ENCODE measurements at places on chromosomes 16 and 17.
A peak's percentile ranks its signal among the peaks of the same experiment; 100 is the strongest.

GRCh38 chr16:53743149-53743566, 39.2 kb downstream of the FTO start:
- peak; percentile 13 for DNase-seq

DNA sequence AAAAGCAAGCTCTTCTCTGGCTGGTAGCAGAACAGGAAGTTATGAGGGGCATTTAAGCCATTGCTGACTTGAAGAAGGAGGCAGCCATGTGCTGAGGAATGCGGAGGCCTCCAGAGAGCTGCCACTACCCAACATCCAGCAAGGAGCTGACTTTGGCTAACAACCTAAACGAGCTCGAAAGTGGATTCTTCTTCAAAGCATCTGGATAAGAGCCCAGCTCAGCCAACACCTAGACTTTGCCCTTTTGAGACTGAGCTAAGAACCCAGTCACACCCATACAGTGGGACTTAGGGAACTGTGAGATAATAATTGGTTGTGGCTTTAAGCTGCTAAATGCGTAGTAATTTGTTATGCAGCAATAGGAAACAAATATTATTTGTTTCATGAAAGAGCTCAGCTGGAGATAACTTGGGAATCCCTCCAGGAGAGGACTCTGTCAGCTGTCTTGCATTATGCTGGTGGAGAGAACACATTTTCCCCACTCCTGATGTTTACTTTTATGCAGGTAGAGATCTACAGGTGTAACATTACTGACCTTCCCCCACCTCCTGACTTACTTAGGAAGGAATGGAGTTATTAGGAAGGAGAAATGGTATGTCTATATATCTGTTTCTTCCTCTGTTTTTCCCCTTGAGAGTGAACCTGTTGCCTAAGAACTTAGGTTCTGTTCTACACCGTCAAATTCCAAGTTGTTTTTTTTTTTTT, 52.7 kb upstream of the ZNF629 start:
- peak; percentile 23 for DNase-seq

DNA sequence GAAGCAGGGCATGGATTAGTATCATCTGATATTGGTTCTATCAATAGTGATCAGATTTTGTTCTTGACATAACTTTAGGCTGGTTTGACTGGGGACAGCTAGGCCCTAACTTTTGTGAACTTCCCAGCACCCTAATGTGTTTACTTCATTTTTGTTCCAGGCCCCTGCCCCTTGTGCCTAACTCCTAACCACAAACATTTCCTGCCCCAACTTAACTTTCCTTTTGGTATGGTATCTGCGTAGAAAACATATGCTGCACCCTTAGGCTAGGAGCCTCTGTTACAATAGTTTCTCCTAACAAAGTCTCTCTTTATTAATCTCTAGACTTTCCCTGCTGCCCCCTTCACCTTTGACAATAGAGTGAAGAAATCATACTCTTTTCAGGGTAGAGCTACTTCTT, 2.5 kb downstream of the ADPRM start:
- DNase-seq: no peak

DNA sequence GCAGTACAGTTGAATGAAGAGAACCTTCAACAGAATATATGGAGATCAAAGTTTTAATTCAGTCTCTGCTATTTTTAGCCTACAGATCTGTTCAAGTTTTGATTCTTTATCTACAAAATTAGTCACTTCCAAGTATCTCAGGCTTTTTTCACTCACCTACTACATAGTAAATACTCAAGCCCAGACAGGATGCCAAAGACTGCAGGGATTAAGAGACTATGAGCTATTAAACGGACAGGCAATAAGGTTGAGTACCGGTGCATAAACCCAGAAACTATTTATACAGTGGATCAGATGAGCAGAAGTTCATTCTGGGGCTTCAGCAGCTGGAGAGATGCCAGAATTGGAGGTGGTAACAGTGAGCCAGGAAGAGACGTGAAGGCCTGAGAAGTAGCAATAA, 18.7 kb upstream of the OR3A1 start:
- no peak for DNase-seq

DNA sequence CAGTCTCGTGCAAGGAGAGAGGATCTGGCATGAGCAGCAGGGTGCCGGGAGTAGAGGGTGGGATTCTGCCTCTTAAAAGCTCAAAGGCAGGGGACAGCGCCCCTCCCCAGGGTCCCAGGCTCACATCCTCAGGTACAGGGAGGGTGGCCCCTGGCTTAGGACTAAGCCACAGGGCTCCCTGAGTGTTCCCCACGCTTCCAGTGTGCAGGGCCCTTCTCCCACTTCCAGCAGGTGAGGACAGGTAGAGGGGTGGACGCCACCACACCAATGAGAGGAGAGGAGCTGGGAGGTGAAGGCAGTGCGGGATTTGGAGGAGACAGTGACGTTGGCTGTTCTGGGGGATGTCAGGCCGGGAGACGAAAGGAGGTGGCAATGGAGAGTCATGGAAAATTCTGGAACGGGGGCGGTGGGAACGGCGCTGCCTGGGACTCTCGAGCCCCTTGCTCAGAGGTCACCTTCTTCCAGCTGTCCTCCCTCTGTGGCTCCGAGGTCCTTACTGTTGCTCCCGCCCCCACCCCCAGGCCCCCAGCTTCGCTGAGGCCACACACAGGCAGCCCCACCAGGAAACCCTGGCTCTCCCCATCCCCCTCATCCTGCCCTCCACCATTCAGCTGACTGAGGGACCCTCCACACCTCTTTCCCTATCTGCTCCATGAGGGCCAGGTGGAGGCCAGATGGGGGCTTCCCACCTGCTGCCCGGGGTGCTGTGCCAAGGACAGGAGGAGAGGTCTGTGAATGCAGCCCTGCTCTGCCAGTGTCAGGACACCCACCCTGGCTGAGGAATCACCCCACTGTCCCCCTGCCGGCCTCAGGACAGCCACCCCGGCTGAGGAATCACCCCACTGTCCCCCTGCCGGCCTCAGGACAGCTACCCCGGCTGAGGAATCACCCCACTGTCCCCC, 57.7 kb upstream of the ACSF3 start:
- no peak for DNase-seq

DNA sequence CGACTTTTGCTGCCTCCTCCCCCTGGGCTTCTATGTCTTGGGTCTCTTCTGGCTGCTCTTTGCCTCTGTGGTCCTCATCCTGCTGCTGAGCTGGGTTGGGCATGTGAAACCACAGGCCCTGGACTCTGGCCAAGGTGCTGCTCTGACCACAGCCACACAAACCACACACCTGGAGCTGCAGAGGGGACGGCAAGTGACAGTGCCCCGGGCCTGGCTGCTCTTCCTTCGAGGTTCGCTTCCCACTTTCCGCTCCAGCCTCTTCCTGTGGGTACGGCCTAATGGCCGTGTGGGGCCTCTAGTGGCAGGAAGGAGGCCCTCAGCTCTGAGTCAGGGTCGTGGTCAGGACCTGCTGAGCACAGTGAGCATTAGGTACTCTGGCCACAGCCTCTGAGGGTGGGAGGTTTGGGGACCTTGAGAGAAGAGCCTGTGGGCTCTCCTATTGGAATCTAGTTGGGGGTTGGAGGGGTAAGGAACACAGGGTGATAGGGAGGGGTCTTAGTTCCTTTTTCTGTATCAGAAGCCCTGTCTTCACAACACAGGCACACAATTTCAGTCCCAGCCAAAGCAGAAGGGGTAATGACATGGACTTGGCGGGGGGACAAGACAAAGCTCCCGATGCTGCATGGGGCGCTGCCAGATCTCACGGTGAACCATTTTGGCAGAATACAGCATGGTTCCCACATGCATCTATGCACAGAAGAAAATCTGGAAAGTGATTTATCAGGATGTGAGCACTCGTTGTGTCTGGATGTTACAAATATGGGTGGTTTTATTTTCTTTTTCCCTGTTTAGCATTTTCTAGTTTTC, 2.3 kb downstream of the GP1BA start:
- peak; percentile 47 for DNase-seq

DNA sequence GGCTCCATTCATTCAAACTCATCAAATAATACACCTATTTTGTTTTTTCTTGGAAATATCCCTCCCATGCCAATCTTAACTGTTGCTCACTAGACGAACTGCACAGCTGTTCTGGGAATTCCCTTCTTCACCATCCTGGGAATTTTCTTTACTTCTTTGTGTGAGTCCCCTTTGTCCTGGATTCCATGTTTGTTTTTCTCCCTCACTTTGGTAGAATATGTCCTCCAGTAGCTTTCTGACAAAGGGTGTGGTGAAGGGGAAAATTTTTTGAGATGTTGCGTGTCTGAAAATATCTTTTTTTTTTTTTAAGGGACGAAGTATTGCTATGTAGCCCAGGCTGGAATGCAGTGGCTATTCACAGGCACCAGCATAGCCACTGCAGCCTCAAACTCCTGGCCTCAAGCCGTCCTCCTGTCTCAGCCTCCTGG, 17.2 kb upstream of the UTP6 start:
- no peak for DNase-seq

- peak; percentile 39 for DNase-seq
These were observed 817 bp downstream of the NDUFAF8 start for GRCh38 chr17:81239714-81240555.

GRCh38 chr17:9472541-9472940, 103.1 kb downstream of the STX8 start:
- no peak for DNase-seq

All from NCI-H146 (cell line).